Activated naive CD4-positive, alpha-beta T cell treated with anti-CD3 and anti-CD28 coated beads, Interleukin-2, amount 10 ng/mL, durations not matched to agents 7 days and 5 days (primary cell): ENCODE measurements at places on chromosomes 13 and 19.
A peak's percentile ranks its signal among the peaks of the same experiment; 100 is the strongest.

DNA sequence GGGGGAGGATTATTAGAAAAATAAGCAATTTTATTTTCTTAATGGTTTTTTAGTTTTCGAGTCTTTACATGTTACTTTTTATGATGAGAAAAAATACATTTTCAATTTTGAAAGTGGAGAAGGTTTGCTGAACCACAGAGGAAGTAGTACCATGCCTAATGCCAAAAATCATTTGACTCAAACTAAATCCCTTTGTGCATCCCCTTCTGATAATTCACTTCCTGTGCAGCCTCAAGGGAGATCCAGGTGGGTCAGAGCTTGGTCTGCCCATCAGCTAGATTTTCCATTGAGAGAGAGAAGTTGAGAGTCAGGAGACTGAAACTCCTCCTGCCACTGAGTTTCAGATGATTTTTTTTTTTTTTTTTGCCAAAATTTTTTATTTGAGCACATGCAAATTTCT is 571.7 kb downstream of the LIG4 start:
- DNase-seq = no peak

- DNase-seq = peak; percentile 62
Observed at GRCh38 chr19:6412447-6413091, 12.0 kb downstream of the KHSRP start.

DNA sequence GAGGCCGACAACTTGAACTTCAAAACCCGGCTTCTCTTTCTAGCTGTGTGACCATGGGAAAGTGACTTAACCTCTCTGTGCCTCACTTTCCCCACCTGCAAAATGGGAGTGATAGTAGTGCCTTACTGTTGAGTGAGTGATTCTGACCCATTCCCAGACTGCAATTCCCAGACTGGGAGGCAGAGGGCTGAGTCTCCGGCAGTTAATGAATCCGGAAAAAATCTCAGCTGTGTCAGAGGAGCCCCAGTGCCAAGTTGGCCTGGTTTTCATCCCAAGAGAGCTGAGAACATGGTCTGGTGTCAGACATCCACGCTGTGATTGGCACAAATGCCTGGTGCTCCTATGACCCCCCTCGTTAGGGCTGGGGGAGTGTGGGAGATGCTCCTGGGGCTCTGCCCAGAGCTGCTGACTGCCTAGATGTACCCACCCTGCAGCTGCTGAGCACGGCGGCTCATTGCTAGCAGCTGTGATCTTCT is 50.0 kb downstream of the PIN1 start:
- no peak for DNase-seq

GRCh38 chr19:34350161-34350561 is 14.8 kb upstream of the GPI start:
- peak; percentile 89 for DNase-seq

GRCh38 chr13:49314344-49314882 is 66.7 kb downstream of the CDADC1 start:
- DNase-seq = no peak

DNA sequence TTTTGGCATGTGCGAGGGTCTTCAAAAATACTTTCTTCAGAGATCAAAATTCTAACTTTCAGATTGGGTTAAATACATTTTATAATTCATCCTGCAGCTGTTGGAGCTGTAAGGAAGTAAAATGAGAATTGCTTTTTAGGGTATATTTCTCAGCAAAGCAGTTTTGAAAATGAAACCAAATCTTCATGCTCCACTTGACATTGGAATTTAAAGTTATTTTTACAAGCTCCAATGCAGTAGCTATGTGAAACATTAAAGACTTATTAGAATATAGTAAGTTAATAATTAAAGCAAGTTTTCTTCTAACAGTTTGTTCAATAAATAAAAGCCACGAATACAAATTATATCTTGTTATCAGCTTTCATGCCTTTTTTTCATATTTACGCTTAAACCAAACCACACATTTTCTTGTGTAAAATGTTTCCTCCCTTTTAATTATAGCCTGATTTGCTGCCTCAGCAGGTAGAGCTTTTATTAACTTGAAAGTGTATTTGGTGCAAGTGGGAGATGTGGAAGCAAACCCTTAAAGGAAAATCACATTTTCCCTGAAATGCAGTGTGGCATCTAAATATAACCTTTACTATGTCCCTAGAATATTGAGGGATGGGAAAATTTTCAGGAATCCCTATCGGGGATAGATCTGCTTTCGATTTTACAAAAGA is 12.4 kb upstream of the MICU2 start:
- DNase-seq = no peak

GRCh38 chr19:12720851-12721655 is 2.7 kb downstream of the TNPO2 start:
- peak; percentile 59 for DNase-seq

DNA sequence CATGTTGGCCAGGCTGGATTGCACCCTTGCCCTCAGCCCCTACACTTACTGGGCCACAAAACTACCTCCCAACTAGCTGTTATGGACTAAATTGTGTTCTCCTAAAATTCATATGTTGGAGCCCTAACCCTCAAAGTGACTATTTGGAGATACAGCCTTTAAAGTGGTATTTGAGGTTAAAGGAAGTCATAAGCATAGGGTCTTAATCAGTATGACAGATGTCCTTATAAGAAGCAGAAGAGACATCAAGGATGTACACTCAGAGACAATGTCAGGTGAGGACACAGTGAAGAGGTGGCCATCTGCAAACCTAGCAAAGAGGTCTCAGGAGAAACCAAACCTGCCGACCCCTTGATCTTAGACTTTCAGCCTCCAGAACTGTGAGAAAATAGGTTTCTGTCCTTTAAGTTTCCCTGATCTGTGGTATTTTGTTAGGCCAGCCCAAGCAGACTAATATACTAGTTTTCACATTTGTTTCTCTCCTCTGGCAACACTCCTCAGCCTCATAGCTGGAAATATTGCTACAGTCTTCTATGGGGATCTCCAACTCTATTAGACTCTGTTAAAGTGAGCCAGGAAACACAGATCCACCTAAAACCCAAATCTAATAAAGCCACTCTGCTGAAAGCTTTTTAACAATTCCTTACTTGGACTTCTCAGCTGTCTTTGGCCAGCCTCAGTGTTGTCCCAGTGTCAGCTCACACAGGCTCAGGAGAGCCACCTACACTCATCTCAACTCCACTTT is 256.5 kb downstream of the TBC1D4 start:
- DNase-seq = no peak

- no peak for DNase-seq
Observed at GRCh38 chr19:49665036-49665350, 664 bp downstream of the IRF3 start.

DNA sequence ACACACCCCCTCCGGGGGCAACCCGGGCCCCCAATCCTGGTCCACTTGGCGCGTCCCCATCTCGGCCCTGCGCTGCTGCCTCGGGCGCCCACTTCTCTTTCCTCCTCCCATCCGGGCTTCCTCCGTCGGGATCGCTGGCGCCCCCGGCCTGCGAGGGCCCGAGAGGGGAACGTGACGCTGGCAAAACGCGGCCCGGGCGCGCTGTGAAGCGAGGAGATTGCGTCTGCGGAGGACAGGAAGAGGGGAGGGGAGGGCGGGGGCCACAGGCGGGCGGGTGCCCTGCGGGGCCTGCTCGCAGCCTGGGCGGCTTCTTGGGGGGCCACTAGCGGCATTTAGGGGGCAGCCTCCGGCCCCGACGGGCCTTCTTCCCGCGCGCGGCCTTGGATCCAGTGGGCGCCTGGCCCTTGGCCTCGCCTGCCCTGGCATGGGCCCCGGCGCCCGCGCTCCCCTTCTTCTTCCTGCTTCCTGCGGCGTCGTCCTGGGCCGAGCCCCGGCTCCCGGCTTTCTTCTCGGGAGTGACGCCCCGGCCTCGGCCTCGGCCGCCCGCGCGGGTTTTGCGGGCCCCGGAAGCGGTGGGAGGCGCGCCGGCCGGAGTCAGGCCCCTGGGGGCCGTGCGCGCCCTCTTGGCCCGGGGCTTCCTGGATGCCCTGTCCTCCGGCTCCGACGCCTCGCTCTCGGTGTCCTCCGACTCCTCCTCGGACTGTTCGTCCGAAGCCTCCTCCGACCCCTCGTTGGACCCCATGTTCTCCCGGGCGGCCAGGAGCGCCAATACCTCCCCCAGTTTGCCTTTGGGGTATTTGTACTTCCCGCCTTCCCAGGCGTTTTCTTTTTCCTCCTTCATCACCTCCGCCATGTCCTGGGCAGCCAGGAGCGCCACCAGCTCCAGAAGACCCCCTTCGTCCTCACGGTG is 2.2 kb downstream of the PNMA8B start:
- DNase-seq = peak; percentile 71

GRCh38 chr13:110268576-110269185 is 38.3 kb downstream of the COL4A1 start:
- DNase-seq = no peak

- DNase-seq = no peak
Observed at GRCh38 chr19:27858981-27859581, 1353.9 kb downstream of the UQCRFS1 start.

GRCh38 chr13:30145709-30146367 is 161.5 kb downstream of the KATNAL1 start:
- no peak for DNase-seq

DNA sequence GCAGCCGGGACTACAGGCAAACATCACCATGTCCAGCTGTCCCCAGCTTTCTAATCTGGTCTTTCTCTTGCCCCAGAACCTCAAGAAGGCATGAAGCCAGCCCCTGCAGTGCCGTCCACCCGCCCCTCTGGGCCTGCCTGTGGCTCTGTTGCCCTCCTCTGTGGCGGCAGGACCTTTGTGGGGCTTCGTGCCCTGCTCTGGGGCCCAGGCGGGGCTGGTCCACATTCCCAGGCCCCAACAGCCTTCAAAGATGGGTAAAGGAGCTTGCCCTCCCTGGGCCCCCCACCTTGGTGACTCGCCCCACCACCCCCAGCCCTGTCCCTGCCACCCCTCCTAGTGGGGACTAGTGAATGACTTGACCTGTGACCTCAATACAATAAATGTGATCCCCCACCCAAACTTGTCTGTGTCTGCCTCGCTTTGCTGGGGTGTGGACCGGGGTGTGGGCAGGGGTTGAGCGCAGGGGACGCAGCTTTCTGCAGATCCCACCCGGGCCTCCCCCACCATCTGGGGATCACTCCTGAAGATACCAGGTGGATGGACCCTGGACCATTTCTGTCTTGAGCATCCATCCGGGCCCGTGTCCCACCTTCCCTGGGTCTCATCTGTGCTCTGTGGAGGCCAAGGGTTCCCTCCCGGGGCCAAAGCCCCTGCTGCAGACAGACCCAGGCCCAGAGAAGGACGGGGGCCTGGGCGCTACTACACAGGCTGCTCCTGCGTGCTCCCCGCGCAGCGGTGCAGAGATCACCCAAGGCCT is 15.3 kb downstream of the PRKCSH start:
- no peak for DNase-seq

- no peak for DNase-seq
Observed at GRCh38 chr19:52335768-52336116, 301 bp upstream of the ZNF610 start.

- no peak for DNase-seq
Observed at GRCh38 chr13:75785130-75785529, 149.0 kb downstream of the LMO7 start.

GRCh38 chr13:92896842-92897241 is 329.8 kb upstream of the GPC6 start:
- DNase-seq = no peak

GRCh38 chr13:35530147-35530546 is 53.7 kb upstream of the MAB21L1 start:
- no peak for DNase-seq

- no peak for DNase-seq
Observed at GRCh38 chr19:45767410-45767880, 1.6 kb downstream of the SIX5 start.

DNA sequence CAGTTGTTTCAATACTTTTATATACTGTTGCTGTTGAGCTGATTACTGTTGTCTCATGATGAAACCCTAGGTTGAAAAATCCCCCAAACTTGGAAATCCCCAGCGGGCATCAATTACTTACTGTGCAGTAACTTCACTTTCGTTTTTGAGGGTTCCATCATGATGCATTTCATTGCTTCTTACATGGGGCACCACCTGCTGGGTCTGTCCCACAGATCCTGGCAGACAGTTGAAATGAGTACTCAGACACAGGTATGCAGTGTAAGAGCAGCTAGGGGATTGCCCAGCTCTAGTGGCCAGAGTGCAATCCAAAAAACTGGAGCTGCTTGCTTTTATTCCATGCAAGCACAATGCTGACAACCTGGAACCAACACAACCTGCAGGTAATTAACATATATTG is 132.5 kb upstream of the ZNF91 start:
- no peak for DNase-seq

GRCh38 chr19:47495478-47496372 is 11.7 kb upstream of the KPTN start:
- no peak for DNase-seq

DNA sequence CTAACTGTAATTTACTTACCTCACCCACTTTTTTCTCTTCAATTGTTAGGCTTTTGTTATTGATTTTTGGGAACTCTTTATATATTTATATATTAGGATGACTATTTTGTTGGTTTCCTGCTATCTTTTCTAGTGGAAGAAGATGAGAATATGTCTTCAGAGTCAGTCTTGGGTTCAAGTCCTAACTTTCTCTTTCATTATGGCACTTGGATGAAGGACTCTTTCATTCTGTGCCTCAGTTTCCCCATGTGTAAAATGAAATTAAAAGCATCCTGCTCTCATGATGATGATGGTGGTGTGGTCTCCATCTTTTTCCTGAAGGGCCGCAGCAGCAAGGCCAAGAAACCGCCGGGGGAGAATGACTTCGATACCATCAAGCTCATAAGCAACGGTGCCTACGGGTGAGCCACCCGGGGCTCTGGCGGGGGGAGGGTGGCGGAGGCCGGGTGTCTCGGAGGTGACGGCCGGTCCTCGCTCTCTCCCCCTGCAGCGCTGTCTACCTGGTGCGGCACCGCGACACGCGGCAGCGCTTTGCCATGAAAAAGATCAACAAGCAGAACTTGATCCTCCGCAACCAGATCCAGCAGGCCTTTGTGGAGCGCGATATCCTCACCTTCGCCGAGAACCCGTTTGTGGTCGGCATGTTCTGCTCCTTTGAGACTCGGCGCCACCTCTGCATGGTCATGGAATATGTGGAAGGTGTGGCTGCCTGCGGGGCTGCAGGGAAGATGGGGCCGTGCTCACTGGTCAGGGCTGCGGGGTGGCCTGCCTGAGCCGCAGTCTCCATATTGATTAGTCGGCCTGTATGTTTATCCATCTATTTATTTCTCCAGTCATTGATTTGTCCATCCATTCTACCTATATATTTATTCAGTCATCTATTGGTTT is 20.0 kb downstream of the MAST1 start:
- DNase-seq = no peak

- no peak for DNase-seq
Observed at GRCh38 chr19:40228346-40228745, 1.9 kb upstream of the CCNP start.

- peak; percentile 55 for DNase-seq
Observed at GRCh38 chr13:27960362-27961226, 8.5 kb downstream of the CDX2 start.

GRCh38 chr19:34428549-34429285 is 536 bp downstream of the UBA2 start:
- DNase-seq = peak; percentile 55

DNA sequence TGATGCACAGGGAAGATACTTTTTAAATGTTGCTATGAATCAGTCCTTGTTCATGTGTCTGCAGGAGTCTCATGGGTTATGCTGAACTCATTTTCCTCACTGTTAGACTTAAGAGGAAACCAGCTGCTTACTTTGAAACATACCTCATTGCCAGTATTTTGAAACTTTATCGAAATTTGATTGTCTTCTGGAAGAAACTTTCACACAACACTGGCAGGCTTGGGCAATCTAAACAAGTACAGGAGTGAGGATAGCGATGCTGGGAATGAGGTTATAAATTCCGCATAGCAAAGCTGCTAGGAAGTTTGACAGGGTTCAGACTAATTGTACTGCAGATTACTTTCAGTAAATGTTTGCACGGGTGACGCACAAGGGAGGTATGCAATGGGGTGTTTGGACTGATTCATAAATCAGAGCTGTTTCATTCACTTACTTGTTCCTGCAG is 245.7 kb downstream of the DNAJC15 start:
- DNase-seq = no peak

GRCh38 chr13:46526100-46526735 is 26.8 kb upstream of the LRCH1 start:
- DNase-seq = no peak
